H9 (cell line): ENCODE measurements at places on chromosomes 2 and 18. TPM values are rescaled to one million over a fixed set of nuclear protein-coding genes. Genes with fewer than 3 reads are reported as not detected.

Gene PLB1
- 0.42 TPM in 1 of 2 replicates, not detected in the other for total RNA-seq

- DNase-seq, result no peak
These were observed 182.4 kb downstream of the TMEM18 start for GRCh38 chr2:494853-495252.

Gene KCTD18
- 3.4 and 4.9 TPM in 2 replicates for total RNA-seq

Gene SERPINB11
- total RNA-seq, result not detected in 2 replicates

GRCh38 chr2:217873371-217873770 lies 129.4 kb downstream of the TNS1 start:
- no peak for DNase-seq

Gene CNGA3
- not detected in 2 replicates for total RNA-seq

Gene CDK5R2
- 0.11 and 0.26 TPM in 2 replicates for total RNA-seq

Gene ARHGAP15
- total RNA-seq, result not detected in 2 replicates

- DNase-seq, result no peak
These were observed 18.2 kb downstream of the MTHFD2 start for GRCh38 chr2:74216642-74217041.

Gene ZNF804A
- total RNA-seq, result not detected in 2 replicates

Gene HRH4
- total RNA-seq, result not detected in 2 replicates

DNA sequence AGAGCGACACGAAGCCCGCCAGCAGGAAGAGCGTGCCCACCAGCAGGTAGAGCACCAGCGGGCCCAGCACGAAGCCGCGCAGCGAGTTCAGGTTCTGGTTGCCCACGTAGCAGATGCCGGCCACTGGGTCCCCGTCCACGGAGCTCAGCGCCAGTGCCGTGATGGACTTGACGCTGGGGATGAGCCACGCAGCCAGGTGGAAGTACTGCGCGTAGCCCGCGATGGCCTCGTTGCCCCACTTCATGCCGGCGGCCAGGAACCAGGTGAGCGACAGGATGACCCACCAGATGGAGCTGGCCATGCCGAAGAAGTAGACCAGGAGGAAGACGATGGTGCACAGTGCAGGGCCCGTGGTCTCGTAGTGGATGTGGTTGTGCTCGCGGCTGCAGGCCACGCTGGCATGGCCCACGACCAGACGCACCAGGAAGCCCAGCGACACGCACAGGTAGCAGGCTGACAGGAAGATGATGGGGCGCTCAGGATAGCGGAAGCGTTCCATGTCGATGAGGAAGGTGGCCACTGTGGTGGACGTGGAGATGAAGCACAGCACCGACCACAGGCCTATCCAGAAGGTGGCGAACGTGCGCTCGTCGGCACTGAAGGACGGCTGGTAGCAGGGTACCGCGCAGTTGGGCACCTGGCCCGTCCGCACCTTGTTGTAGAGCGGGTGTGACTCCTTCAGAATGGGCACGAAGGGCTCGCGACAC lies 2.1 kb downstream of the FZD5 start:
- DNase-seq, result peak; percentile 71

DNA sequence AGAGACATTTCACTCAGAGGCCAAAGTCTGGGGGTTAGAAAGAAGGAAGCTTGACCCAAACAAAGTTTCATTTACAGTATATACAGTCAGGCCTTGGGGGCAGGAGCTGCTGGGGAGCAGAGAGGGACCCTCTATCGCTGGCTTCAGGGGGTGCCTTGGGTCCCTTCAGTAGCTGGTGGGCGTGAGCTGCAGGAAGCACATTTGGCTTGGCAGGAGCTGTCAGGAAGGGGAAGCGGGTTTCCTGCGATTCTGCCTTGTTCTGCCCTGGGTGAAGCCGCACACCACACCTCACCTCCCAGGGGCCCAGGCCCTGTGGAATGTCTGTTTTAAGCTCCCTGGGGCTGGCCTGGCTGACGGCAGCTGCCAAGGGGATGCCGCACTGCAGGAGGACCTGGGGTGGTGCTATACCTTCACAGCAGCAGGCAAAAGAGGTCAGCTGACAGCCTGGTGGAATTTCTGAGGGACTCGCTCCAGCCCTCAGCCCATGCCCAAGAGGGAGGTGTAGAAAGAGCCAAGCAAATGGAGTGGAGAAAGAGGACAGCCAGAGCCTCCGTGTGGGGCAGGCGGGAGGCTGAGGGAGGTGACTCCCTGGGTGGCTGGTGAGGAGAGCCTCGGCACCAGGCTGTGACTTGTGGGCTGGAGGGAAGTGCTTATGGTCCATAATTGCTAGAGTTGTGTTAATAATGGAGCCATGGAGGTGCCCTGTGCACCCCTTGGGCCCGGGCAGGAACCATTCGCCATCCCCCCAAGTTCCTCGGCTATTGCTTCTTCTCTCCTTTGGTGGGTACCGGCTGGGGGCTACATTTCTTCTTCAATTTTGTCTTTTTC lies 43.9 kb downstream of the PSD4 start:
- no peak for DNase-seq

Gene FBXO15
- 0.39 and 0.48 TPM in 2 replicates for total RNA-seq

Gene ABCG8
- total RNA-seq, result not detected in 2 replicates

Gene LAMA3
- 0.33 and 0.68 TPM in 2 replicates for total RNA-seq

Gene ABCG5
- total RNA-seq, result not detected in 2 replicates

DNA sequence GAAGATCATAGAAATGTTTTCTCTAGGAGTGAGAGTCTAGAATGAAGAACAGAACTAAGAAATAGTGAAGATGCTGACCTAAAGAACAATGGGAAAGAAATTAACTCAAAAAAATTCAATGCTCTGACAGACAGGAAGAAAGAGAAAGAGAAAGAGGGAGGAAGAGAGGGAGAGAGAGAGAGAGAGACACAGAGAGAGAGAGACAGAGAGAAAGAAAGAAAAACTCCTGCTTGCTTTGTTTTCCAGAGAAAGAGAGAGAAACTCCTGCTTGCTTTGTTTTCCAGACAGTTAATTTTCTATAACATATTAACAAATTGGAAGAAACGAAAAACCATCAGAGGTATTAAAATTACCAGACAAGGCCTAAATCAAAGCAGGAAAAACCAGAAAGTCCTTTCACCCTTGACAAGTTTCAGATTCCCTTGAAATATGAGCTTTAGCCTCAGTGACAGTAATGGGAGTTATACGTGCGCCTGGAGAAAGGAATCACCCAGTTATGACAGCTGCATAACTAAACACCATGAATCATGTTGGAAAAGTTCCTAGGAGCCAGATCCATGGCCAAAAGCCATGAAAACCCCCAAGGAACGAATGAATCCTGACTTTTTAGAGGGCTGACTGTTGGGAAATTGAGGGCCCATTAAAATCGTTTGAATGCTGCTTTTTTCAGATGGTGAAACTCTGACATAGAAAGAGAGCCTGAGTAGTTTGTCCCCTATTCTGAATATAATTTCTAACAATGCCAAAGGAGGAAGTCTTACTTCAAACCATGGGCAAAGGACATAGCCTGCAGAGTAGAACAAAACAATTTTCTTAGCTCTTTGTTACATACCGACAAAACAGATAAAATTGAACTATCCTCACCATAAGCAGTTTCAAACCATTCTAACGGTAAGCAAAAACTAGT lies 228.6 kb upstream of the CHST9 start:
- no peak for DNase-seq

DNA sequence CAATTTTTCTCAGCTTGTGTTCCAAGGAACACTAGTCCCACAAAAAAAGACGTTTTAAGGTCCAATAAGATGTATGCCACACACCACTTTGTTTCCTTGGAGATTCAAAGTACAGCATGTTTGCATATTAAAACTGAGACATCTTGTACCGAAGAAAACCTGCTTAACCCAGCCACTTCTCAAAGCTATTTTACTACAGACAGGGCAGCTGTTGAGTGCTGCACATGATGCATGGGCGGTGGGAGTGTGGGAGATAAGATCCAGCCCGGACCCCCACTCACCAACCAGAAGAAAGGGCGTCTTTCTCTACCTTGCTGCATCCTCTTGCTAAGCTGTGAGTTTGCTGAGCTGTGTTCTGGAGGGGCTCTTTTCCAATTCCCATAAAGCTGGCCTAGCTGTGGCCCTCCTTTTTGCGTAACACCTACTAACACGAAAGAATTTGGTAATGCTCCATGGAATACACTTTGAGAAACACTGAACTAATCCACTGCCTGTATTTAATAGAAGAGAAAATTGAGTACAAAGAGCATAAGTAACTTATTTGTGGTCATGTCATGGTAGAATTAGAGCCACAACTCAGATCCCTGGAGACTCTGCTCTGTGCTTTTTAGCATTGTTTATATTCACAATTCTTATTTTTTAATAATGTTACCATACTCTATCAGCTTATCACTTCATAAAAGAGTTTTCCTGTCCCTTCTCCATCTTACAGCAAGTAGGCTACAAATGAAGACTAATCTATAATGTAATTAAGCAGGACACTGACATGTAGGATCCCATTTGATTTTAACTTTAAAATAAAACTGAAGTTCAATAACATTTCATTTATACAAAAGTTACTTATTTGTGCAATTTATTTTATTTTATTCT lies 90.0 kb downstream of the PLEKHM3 start:
- no peak for DNase-seq

DNA sequence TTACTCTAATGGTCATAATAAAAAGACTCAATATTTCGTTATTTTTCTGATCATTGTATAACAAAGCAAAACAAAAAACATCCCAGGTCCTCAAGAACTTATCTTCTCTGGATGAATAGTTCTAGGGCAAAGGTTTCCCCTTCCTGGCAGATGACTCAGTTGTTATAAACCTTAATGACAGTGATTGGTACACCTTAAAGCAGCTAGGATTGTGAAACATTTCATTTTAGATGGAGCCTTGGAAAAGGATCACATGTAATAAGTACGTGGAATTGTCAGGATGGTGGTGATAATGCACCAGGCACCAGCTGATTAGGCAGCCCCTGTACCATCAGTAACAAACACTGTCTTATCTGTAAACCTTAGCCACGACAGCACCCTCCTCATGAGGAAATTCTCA lies 47.2 kb downstream of the MEP1B start:
- no peak for DNase-seq

Gene LIMS2
- total RNA-seq, result 5.7 and 5.9 TPM in 2 replicates

Gene MYL1
- not detected in 2 replicates for total RNA-seq

DNA sequence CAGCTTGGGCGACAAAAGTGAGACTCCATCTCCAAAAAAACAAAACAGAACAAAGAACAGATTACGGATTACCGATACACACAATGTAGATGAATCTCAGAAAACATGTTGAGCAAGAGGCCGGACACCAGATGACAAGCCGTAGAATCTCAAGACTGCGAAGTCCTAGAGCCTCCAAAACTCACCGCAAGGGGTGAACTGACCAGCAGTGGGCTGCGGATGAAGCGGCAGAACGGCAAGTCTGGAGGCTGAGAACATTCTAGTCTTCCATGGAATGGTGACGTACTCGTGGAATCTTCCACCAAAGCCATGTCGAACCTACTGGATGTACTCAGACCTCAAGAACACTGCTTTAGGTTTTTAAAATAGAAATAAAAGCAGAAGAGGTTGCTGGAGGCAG lies 198.8 kb downstream of the NDUFA10 start:
- DNase-seq, result no peak

Gene METAP1D
- total RNA-seq, result 5.2 and 6.4 TPM in 2 replicates

- no peak for DNase-seq
These were observed 263.2 kb downstream of the IRS1 start for GRCh38 chr2:226536410-226536809.

DNA sequence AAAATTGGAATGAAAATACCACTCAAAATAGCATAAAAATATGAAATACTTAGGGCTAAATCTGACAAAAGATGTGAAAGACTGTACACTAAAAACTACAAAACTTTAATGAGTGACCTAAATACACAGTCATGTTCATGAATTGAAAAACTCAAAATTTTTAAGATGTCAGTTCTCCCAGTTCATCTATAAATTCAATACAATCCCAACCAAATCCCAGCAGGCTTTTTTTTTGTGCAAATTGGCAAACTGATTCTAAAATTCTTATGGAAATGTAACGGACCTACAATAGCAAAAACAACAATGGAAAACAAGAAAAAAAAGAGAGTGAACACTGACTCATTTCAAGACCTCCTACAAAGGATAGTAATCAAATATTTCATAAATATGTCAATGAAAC lies 4.4 kb upstream of the USP40 start:
- no peak for DNase-seq

DNA sequence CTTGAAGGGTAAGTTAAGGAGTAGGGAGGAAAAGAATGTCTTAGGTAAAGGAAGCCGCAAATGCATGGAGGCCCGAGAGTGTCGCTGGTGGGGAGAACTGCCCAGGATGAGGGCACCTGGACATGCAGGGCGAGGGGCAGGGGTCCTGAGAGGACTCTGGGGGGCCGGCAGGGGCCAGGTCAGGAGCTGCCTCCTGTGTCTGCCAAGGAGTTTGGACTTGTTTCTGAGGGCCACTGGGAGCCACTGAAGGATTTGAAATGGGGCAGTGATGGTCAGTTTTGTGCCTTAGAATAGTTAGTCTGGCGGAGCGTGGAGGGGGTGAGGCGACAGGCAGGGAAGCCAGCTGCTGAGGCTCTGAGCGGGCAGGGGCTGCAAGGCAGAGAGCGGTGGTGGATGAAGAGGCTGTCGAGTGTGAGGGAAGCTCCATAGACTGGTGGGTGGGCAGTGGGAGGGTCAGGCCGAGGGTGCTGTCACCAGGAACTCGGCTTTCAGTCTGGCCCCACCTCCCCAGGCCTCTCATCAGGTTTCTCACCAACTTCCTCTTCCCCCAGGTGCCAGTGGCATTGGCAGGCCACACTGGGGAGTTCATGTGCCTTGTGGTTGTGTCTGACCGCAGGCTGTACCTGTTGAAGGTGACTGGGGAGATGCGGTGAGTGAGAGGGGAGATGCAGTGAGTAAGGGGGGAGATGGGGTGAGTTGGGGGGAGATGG lies 14.7 kb upstream of the SLC4A3 start:
- DNase-seq, result no peak

Gene CAPN14
- 0.07 and 0.09 TPM in 2 replicates for total RNA-seq

DNA sequence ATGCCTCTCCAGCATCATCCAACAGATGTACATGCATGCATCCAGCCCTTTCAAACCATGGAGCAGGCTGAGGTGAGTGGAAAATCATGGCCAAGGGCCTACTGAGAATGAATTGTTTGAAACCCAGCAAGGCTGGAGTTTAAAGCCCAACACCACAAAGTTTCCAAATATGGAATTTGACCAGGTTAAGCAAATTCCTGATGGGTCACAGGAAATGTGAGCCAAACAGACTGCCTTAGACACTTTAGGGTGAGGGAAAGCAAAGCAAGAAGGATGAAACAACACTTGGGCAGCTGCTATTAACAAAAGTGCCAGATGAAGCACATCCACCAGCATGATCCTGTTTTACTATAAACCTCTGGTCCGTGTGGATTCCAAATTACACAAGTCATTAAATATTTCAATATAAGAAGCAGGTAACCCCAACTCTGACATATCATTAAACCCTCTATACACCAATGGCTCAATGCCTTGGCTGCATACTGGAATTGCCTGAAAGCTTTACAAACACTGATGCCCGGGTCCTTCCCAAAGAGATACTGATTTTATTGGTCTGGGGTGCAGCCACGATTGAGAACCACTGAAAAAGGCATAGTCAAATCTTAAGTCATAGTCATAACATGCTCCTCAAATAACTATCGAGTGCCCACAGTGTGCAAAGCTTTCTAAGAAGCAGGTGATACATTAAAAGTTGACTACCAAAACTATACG lies 9.1 kb downstream of the KLF7 start:
- DNase-seq, result no peak

GRCh38 chr2:62216616-62217015 lies 20.7 kb downstream of the B3GNT2 start:
- DNase-seq, result no peak
